ENCODE measurements at places on chromosomes 6 and 20. TPM values are rescaled to one million over a fixed set of nuclear protein-coding genes. Genes with fewer than 3 reads are reported as not detected.

DNA sequence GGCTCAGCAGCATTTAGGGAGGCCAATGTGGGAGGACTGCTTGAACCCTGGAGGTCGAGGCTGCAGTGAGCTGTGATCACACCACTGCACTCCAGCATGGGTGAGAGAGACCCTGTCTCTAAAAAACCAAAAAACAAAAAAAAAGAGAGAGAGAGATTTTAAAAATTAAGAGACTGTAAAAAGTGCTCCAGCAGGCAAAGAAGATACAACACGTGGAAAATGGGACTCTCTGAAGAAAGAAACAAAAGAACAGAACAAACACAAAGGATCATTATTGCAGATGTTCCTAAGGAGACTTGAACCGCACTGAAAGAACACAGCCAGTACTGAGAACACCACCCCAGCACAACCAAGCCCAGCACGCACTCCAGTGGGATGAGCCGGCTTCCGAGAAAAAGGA, 74.2 kb downstream of the TAF4 start:
- DNase-seq, result no peak

The ZSCAN26 gene
- total RNA-seq, result 40.7 TPM

The LTB gene
- 0.31 TPM for total RNA-seq

GRCh38 chr6:160263196-160263939, 4.7 kb upstream of the SLC22A2 start:
- DNase-seq, result no peak

The SLC22A2 gene
- 1.1 TPM for total RNA-seq

DNA sequence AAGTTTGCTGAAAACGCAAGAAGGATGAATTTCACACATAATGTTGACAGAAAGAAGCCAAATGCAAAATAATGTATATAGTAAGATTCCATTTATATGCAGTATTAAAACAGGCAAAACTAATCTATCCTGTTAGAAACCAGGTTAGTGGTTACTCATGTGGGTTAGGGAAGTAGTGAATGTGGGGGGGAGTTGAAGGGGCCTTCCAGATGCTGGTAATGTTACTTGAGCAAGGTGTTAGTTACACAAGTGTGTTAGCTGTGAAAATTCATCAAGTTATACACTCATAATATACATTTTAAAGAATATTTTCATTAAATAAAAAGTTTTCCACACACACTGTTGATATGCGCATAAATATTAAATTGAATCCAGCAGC, 29.8 kb downstream of the USP45 start:
- DNase-seq, result no peak

The PRL gene
- not detected for total RNA-seq

The CLDN20 gene
- not detected for total RNA-seq

- no peak for DNase-seq
Measured at GRCh38 chr6:54805077-54805476, 41.5 kb upstream of the FAM83B start.

DNA sequence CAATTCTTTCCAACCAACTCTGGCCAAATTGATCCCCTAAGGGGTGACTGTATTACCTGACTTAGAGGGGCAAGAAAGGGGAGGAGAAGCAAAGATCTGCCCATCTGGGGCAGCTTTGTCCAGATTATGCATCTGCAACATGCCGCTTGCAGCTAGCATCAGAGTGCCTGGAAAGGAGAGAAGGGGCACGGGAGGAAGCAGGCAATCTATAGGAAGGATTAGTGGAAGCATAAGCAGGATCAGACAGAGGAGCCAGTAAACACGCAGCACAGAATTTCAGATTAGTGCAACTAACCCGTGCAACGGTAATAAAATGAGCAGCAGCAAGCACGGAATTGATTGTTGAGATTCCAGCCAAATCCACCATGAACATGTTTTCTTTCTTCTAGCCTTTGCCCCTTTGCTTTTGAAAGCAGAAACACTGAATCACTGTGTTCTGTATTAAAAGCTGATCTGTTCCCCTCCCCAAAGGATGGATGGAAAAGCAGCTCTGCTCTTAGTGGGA, 643.6 kb upstream of the CHD6 start:
- no peak for DNase-seq

The ADAM33 gene
- total RNA-seq, result 3.6 TPM

GRCh38 chr6:62891065-62891647, 320.1 kb upstream of the FKBP1C start:
- no peak for DNase-seq

GRCh38 chr6:30135757-30136156, at the start of gene TRIM40:
Gene TRIM40, plus strand, starts transcription at chr6:30136140. Its CDS starts 897 bp downstream, at chr6:30137037.
- DNase-seq, result no peak

DNA sequence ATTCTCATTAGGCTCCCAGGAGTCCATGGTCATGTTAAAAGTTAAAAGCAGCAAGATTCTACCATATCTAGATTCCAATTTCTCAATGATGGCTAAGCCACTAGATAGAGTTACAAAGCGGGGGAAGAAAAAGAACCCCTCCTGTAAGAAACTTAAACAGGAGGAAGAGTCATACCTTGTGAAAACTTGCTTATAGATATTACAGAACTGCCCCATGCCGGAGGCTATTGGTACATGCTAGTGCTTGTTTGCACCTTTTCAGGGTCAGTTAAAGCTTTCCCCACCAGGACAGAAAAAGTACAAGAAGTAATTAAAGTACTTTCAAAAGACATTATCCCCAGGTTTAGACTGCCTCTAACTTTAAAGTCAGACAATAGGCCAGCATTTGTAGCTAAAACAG, 15.5 kb upstream of the GSTA3 start:
- no peak for DNase-seq

DNA sequence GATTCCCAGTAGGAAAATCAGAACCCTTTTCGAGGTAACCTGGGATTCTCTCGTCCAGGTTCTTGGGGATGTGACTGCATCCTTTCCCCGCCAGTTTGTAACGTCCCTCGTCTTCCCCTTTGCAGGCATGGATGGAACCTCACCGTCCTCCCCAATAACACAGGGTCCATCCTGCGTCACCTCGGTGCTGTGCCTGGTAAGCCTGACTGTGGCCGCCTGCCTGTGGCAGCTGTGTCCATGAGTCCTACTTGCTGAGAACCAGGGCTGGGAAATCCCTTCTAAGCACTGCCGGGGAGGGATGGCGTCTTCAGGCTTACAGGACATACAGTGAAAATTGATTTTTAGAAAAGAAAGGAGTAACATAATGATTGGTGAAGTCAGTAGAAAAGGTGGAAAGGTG, 155.6 kb downstream of the DTNBP1 start:
- DNase-seq, result no peak

The PRPH2 gene
- total RNA-seq, result 5.0 TPM

DNA sequence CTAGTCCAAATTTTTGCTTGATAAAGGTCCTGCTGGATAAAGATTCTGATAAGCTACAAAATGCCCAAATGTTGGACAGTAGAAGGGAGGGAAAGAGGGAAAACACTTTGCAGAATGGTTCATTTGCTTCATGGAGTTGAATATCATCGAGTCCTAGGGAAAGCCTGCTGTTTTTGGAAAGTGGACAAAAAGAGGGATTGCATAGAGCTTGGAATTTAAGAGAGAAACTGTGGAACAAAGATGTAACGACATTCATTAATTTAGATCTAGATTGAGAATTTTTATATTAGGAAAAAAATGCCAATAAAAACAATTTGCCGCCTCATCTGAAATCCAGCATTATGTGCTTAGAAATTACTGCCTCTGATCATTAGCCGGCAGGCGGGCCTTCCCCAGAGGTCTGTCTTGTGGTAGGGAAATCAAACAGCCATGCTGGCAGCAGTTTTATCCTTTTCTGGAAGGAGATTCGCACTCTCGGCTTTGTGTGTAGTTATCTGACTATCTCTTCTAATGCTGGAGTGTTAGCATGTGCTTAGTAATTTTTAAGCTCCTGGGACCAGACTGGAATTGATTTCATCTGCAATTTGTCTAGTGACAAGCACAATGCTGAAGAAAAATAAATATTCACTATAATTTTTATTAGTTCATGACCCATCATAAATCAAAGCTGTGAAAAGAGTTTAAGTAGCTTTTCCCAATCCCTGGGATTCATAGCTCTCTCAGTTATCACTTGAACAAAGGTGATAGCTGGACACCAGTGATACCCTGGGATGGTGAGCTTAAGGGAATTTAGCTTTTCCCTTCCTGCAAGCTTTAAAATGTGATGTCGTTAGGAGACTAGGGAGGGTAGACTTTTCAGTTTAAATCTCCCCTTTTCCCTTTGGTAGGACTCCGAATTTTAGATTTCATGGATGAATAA, 329.5 kb downstream of the PRL start:
- DNase-seq, result no peak

DNA sequence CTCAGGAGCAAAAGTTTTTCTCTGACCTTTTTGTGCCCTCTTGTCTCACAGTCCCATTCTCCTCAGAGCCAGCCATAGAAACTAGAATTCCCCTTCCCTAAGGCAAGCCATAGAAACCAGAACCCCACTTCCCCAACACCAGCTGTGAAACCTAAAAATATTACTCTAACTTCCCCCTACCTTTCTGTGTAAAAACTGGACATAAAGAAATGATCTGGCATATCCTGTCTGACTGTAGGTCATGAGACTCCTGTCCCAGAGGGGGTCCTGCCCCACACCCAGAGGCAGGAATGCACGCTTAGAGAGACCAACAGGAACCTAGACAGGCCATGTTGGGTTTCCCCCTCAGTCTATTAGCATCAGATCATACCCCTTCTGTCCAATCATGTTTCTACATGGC, 140.6 kb upstream of the SLC22A16 start:
- DNase-seq, result no peak

The SLPI gene
- total RNA-seq, result not detected

The EEF1E1 gene
- total RNA-seq, result 24.0 TPM

GRCh38 chr20:46709459-46710152, at the start of gene SLC2A10:
Gene SLC2A10, plus strand, starts transcription at chr20:46709649. Its CDS starts 88 bp downstream, at chr20:46709737.
- DNase-seq, result no peak

DNA sequence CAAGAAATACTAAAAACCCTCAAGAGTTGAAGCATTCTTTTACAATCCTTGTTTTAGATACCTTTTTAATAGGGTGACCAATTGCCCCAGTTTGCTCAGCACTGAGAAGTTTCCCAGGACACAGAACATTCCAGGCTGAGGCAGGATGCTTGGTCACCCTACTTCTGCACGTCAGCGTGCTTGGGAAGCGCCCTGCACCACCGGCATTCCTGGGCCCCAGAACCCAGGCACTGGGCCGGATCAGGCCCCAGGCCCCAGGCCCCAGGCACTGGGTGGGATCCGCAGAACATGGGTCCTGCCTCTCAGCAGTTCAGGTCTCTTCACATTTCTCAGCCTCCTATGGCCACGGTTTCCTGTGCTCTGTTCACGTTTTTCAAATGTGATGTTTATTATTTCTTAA, 213.8 kb upstream of the QKI start:
- DNase-seq, result no peak

The SASH1 gene
- 25.4 TPM for total RNA-seq

The STK38 gene
- total RNA-seq, result 11.9 TPM

- no peak for DNase-seq
Measured at GRCh38 chr6:44829836-44830235, 442.3 kb downstream of the CDC5L start.

DNA sequence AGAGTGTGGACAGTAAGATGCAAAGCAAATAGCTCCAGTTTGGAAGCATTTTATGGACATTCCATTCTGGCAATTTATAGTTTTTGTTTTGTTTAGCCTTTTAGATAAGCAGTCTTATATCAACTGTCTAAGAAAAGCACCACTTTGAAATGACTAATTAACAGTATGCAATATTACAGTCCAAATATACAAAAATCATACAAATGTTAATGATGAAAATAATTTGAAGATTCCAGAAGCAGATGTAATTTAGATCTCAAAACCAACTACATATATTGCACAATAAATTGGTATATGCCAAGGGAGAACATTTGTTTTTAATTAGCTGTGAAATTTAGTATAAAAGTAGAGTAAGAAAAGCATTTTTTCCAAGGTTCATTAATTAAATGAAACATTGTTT, 158.8 kb downstream of the KIF6 start:
- no peak for DNase-seq

DNA sequence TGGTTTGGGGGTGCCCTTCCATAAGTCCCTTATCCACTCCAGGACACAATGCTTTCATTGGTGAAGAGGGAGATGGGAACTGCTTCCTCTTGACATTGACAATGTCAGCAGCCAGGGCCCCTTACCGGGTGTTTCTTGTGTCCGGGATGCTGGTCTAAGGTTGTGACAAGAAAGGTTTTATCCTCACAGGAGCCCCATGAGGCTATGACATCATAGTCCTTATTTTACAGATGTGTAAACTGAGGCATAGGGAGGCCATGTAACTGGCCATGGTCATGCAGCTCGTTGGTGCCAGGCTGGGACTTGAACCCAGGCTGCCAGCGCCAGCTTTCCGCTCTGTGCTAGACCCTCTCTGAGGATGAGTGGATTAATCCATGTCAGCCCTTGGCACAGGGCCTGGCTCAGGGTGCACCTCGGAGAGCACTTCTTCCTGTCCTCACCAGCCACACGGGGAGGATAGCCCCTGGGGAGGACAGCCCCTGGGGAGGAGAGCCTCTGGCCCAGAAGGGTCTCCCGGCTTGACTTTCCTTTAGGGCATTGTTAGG, 157.3 kb downstream of the SYCP2 start:
- no peak for DNase-seq

DNA sequence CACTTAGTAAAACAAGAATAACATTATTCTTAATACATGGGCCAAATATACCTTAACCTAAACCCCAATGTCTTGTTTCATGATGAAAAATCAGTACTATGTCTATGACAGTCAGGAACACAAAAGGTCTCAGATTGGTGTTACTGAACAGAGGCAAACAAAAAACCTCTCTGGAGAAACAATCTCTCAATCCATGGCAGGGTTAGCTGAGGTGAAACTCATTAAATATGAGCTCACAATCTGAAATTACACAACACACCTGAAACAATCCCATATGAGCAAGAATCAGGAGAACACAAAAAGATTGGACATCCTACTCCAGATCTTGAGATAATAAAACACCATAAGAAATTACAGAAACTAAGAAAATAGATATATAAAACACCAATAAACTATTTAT, 6.5 kb upstream of the SLC17A4 start:
- DNase-seq, result no peak

DNA sequence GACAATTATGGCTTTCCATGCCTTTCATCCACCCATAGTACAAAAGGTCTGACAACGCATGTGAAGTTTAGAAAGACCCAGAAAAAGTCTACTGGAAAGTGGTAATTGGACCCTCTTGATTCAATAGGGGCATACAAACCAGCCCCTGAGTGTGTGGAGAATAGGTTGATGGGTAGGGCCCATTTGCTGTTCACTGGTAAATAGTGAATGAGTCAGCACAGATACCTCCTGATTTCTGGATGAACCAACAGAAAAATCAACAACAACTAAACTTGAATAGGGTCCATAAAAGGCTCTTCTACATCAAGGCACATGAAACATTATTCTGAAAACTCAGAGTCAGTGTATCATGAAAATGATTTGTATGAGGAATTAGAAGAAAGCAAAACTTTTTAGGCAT, 235.4 kb upstream of the SLC35B3 start:
- DNase-seq, result no peak

GRCh38 chr6:163806755-163807499, 392.4 kb downstream of the QKI start:
- no peak for DNase-seq
